ENCODE measurements at places on chromosomes 1 and 21. TPM values are rescaled to one million over a fixed set of nuclear protein-coding genes. Genes with fewer than 3 reads are reported as not detected.

- DNase-seq: no peak
These were observed 5.3 kb upstream of the IBA57 start for GRCh38 chr1:228160201-228160761.

- no peak for DNase-seq
These were observed 90.2 kb upstream of the CSF3R start for GRCh38 chr1:36572906-36573305.

- DNase-seq: no peak
These were observed 31.1 kb upstream of the MTF1 start for GRCh38 chr1:37890378-37891014.

DNA sequence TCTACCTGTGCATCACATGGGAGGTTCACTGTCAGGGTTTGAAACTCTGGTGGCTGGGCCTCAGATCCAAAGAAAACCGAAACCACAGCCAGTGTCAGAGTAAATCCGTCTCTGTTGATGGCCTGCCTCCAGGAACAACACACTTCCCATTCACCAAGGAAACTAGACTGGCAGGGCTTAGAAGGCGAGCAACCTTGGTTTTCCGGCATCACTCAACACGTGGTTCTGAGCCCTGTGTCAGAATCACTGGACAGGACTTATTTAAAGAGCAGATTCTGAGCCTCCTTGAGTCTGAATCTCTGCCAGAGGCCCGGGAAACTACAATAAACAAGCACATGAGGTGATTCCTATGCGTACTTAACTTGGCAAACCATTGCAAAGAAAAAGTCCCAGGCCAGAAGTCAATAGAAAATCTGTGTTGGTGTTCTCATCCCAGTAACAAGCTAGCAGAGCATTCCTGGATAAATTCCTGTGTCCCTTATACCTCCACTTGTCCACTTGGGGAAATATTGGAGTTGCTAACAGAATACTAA is 70.0 kb downstream of the KCTD3 start:
- DNase-seq: no peak

DNA sequence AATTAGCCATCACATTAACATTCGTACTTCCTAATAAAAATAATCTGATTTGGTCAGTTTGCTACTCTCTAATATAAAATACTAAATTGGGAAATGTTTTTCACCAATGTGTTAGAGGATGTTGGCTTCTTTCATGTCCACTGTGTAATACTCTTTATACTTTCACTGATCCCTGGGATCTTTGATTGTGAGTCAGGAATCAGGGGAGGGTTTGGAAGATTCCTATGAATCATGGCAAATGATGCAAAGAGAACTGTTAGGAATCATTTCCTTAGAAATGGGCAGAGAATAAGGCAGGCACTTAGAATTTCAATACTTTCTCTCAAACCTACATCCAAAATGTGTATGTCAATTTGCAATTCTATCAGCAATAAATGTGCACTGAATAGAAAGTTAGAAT is 31.0 kb downstream of the KRTAP24-1 start:
- no peak for DNase-seq

GRCh38 chr1:202276081-202276715 is 65.5 kb downstream of the UBE2T start:
- DNase-seq: no peak

GRCh38 chr1:52552236-52552504 is 722 bp downstream of the TUT4 start:
- peak; percentile 71 for DNase-seq

- DNase-seq: no peak
These were observed 282 bp upstream of the SOD1 start for GRCh38 chr21:31659286-31659535.

DNA sequence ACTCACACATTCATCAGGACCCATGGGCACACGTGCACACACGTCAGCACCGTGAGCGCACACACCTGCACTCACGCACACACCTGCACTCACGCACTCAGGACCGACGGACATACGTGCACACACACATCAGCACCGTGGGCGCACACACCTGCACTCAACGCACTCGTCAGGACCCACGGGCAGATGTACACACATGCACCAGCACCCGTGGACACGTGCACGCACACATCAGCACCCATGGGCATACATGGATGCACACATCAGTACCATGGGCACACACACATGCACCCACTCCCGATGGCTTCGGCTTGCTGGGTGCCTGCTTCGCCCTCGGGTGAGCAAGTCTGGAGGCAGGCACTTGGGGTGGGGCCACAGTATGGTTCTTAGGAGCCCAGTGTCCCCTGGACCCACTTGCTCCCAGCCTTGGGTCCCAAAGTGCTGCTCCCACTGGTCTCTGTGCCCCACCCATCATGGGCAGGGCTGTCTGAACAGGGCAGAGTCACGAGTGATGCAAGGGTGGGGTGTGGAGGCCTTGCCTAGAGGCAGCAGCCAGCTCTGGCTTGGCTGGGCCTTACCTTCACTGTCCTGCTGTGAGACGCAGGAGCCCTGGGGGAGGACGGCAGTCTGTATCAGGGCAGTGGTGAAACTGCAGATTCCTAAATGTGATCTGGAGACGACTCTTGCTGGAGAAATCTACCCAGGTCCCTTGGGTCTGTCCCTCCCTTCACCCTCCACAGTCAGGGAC is 49.8 kb downstream of the SKI start:
- DNase-seq: no peak

GRCh38 chr1:44312399-44313196 is 42.5 kb downstream of the ERI3 start:
- DNase-seq: no peak

DNA sequence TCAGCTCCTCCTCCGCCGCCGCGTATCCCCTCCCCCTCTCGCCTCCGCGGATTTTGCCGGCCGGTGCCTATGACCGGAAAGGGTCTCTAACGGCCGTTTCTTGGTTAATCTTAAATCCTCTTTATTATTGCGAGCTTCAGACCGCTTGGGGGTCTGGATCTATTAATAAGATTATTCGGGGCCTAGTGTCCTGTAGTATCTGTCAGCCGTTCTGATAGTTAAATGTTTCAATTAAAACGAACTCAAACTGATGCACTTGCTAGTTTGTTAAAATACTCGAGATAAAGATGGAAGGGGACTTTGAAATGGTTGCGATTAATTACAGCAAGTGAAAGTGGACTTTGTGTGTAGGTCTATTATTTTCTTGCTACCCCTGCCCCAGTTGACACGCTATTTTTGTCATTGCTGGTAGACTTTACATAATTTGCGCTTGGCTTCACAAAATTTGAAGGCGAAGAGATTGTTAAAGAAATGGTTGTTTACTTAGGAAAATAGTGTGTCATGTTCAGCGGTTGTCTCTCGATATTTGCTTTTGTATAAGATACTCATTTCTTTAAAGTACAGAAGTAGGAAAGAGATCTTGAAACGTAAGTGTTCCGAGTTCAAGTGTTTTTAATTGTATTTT is 779 bp downstream of the SON start:
- peak; percentile 80 for DNase-seq

- DNase-seq: no peak
These were observed 10.1 kb downstream of the SLC44A5 start for GRCh38 chr1:75600781-75601180.

DNA sequence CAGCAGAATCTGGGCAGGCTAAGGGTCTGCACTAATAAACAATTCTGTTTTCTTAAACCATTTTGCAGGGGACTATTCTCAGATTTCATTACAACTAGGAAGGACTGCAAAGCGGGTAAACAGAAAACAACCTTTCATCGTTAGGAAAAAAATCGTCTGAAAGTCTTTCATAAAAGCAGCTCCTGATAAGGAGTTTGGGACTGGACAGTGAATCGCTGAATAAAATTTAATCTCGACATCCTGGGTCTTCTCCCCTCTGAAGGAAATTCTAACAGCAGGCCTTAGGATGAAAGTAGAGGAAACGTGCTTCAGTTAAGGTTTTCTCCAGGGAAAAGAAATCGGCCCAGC is 471 bp upstream of the MTF2 start:
- DNase-seq: no peak

GRCh38 chr1:157042846-157043245 is 2.7 kb downstream of the ARHGEF11 start:
- no peak for DNase-seq

DNA sequence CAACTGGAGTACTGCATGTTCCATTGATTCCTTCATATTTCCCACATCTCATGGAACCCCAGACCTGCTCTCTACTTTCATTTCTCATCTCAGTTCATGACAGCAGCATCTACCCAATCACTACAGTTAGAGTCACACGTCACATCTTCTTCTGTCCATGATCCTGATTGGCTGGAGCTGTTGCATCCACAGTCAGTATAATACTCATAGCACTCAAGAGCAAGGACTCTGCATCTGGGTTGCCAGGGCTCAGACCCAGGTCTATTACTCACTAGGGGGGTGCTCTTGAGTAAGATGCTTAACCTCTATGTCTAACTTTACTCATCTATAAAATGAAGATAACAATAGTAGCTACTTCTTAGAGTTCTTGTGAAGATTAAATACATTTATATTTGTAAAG is 4.4 kb upstream of the XPR1 start:
- DNase-seq: no peak

DNA sequence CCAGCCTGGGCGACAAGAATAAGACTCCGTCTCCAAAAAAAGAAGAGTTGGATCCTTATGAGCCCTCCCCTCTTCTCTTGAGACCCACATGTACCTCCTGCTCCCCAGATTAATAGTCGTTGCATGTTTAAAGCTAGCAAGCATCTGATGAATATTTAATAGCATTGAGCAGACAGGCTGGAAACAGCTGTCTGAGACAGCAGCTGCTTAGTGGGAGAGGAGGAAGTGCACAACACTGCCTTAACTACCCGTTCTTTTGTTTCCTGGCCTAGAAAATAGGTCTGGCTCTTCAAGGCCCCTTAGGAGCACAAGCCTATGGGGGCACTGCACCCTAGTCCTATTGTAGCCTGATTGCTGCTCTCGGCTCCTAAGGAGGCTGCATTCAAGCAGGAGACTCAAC is 17.3 kb upstream of the TMEM39B start:
- DNase-seq: no peak

GRCh38 chr1:2059290-2059953 is 9.2 kb downstream of the PRKCZ start:
- no peak for DNase-seq

DNA sequence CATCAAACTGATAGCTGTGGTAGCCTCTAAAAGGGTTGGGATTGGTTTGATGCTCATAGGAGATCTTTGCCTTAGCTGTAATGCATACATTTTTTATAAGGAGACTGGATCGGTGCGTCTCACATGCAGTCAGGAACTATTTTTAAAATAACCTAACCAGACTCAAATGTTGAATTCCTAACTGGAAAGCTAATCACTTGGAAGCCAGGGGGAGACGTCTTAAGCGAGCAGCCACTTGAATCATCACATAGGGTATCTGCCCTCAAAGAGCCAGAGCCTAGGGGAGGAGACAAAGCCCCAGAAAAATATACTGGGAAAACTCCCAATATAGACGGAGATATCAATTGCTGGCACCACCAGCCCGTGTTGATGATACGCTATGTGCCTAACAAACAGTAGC is 61.7 kb upstream of the PUM1 start:
- DNase-seq: no peak

DNA sequence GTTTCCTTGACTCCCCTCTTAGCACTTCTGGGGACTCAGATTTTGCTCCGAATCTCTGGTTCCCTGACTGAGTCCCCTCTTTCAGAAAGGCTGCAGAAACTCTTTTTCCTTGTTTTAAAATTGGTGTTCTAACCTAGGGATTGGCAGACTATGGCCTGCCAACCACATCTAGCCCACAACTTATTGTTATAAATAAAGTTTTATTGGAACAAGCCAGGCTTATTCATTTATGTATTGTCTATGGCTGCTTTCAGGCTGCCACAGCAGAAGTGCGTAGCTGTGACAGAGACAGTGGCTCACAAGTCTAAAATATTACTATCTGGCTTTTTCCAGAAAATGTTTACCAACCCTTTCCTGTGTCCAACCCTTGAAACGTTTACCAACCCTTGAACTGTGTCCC is 81.7 kb downstream of the IER5 start:
- DNase-seq: no peak

DNA sequence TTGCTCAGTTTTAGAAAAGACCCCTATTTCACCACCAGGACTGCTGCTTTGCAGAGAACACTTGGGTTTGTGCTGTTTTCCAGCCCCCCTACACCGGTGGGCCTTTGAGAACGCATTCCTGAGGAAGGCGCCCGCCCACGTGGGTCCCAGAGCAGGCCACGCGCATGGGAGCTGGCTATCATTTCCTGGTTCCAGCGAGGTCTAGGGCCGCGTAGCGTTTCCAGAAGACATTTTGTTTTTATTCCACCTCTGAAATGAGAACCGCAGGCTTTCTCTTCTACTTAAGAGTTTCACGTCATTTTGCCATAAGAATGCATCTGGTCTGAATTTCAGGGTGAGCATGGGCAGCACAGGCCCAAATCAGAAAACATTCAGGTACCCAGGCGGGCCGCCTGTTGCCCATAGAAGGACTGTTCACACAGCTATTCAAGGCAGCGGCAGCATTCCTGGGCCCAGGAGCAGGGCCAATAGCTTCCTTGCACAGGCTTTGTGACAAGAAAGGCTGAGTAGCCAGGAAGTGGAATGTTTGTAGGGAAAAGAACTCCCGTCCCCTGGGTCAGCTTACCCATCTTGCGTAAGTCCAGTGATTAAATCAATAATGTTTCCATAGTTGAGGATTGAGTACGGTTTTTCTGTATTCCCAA is 1.4 kb upstream of the KLHL21 start:
- DNase-seq: peak; percentile 45

DNA sequence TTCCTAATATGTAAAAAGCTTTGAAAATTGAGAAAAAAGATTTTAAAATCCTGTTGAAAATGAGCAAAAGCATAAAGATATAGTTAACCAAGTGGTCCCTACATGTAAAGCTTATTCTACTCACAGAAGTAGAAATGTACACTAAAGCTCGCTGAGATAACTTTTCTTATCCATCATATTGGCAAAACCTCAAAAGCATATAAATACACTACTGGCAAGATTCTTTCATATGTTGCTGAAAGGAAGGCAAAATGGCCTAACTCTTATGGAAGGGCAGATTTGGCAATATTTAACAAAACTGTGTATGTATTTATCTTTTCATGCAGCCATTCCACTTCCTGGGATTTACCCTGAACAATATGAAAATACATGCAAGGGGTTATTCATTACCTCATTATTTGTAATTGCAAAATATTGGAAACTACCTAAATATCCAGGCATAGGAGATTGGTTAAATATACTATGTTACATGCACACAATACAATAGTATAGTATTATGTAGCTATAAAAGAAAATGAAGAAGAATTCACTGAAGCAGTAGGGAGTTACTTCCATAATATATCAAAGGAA is 43.2 kb upstream of the LYPLAL1 start:
- no peak for DNase-seq

Gene ATG4C
- total RNA-seq: 17.7 TPM

Gene NEXN
- 2.6 TPM for total RNA-seq

Gene FAM177B
- total RNA-seq: not detected

Gene MAP1LC3C
- not detected for total RNA-seq

Gene PDPN
- total RNA-seq: not detected

Gene KIF21B
- total RNA-seq: 55.7 TPM

Gene FCMR
- 45.5 TPM for total RNA-seq

Gene LCE6A
- not detected for total RNA-seq

Gene GBP2
- 157 TPM for total RNA-seq

Gene SPATA17
- total RNA-seq: not detected

Gene ALX3
- not detected for total RNA-seq

Gene TBX19
- total RNA-seq: 0.56 TPM

Gene SPAG17
- total RNA-seq: not detected
